ENCODE measurements at places on chromosomes 13 and 19. TPM values are rescaled to one million over a fixed set of nuclear protein-coding genes. Genes with fewer than 3 reads are reported as not detected.

DNA sequence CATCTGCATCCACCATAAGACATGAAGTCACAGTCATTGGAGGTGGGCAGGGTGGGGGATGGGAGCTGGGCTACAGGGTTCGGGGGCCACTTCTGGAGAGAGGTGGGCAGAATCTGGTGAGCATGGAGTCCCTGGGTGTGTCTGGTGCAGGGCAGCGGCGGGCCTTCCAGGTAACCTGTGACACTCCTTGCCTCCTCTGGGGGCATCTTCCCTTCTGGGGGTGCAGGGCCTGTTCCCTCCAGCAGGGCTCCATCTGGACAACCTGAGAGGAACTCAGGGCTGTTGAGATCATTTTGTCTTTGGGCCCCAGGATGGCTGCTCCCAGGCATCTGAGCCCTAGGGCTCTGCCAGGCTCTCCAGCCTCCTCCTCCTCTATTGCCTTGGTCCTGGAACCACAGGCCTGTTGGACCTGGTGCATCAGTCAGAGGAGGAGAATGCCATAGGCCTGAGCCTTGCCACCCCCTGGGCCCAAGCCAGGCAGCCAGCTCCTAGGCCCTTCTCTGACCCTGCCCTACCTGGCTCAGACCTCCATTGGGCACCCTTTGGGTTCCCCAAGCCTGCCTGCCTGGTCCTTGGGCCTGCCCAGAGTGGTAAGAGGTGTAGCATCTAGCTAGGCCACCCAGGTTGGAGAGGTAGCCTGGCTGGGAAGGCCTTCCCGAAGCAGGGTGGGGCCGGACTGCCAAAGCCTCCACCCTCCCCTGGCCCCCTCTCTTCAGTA, 13.4 kb downstream of the LYL1 start:
- no peak for DNase-seq
- H3K4me1 ChIP-seq, result peaks cover 27% of the 10 kb centered on the region
- H3K4me3 ChIP-seq, result no peak overlapping the region
- H3K27ac ChIP-seq, result no peak overlapping the region
- no peaks in the 10 kb centered on the region for H3K36me3 ChIP-seq

DNA sequence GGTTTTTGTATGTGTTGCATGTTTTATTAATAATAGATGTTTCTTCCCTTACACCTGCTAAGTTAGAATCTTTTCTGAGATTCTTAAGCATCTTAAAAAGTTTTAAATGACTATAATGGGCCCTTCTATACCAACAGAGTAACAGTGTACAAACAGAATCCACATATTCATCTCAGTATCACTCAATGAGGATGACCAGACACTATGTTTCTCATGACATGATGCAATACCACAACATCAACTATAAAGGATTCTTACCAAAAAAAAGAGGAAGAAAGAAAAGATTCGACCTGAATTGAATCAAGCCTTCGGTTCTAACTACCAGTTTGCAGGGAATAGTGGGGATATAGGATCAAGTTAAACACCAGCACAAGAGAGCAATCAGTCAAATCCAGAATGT, 56.5 kb downstream of the INTS6 start:
- H3K4me3 ChIP-seq, result no peak overlapping the region
- peaks cover 6% of the 10 kb centered on the region for H3K4me1 ChIP-seq
- DNase-seq, result no peak
- no peaks in the 10 kb centered on the region for H3K27me3 ChIP-seq
- H3K36me3 ChIP-seq, result no peaks in the 10 kb centered on the region

ZNF541 gene
- total RNA-seq, result 0.69 TPM

KCTD12 gene
- total RNA-seq, result 132 TPM

PTGIR gene
- total RNA-seq, result 10.1 TPM

DNA sequence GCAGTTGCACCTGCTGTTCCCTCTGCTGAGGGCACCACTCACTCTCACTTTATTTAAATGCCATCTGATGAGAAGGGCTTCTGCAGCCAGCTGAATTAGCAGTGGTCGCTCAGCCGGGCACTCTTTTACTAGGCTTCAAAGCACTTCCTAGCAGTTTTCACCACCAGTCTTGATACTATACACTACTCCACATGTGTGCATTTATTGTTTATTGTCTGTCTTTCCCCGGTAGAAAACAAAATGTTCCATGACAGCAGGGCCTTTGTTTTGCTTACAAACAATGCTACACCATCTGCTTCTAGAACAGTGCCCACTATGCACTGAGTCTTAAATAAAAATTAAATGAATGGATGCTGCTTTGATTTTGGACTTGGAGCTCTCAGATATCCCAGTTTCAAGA, 404.9 kb downstream of the FGF14 start:
- no peaks in the 10 kb centered on the region for H3K27me3 ChIP-seq
- H3K4me1 ChIP-seq, result no peaks in the 10 kb centered on the region
- H3K36me3 ChIP-seq, result no peaks in the 10 kb centered on the region
- H3K27ac ChIP-seq, result no peak overlapping the region
- H3K4me3 ChIP-seq, result no peak overlapping the region

GRCh38 chr13:99415851-99416331, 85.4 kb upstream of the TM9SF2 start:
- no peak overlapping the region for H3K4me3 ChIP-seq
- H3K27me3 ChIP-seq, result no peaks in the 10 kb centered on the region
- H3K36me3 ChIP-seq, result no peaks in the 10 kb centered on the region
- no peak overlapping the region for H3K27ac ChIP-seq

DNA sequence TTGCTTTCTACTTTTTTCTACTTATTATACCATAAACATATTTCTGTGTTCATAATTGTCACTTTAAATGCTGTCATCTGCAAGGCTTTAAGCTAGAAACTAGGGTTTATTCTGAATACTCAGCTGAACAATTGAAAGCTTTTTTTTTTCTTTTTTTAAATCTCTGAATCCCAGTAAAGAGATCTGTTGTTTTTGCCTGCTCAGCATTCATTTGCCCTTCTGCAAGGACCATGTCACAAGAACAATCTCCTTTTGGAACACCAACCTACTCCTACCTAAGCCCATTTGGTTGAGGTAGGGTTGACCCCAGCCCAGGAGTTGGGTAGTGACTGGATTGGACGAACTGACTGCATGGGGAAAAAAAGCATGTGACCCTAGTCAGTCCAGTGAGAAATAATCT, 92.6 kb downstream of the MZT1 start:
- H3K4me3 ChIP-seq, result no peak overlapping the region
- no peaks in the 10 kb centered on the region for H3K4me1 ChIP-seq
- no peaks in the 10 kb centered on the region for H3K27me3 ChIP-seq
- no peak for DNase-seq

HMG20B gene
- total RNA-seq, result 69.7 TPM

- no peak for DNase-seq
- no peaks in the 10 kb centered on the region for H3K27me3 ChIP-seq
- no peak overlapping the region for H3K4me3 ChIP-seq
- peaks cover 57% of the 10 kb centered on the region for H3K36me3 ChIP-seq
- no peaks in the 10 kb centered on the region for H3K4me1 ChIP-seq
Measured at GRCh38 chr19:5644037-5644436, 21.2 kb downstream of the SAFB start.

DNA sequence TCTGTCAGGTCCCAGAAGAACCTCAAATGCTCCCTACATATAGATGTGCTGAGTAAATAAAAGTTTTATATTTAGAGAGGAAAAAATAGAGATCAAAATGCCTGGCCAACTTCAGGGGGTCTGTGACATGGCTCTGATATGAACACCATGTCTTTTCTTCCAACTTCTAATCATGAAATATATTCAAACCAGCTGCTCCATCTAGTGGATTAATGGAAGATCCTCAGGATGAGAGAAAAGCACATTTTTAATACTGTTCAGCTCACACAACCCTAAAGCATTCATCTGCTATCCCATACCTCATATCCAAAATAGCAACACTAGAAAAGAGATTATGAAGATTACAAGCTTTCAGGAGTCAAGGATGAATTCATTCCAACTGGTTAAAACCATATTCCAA, 56.0 kb upstream of the DOCK9 start:
- no peaks in the 10 kb centered on the region for H3K4me1 ChIP-seq
- H3K27me3 ChIP-seq, result no peaks in the 10 kb centered on the region
- no peaks in the 10 kb centered on the region for H3K36me3 ChIP-seq
- no peak overlapping the region for H3K27ac ChIP-seq
- no peak overlapping the region for H3K4me3 ChIP-seq

GPR32 gene
- not detected for total RNA-seq

DNA sequence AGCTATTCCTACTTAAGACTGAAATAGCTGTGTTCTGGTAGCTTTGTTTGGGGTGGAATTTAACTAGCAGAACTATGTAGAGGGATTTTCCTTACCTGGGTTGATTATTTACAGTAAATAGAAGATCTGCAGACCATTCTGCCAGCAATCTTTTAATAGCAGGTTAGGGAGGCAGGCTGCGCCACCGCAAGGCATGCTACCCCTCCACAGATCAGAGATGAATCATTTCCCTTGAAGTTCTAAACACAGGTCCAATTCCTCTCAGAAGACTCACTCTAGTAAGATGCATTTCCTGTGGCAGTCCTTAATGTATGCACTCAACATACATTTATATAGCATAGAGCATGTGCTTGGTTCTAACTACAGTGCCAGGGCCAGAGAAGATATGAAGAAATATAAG, 109.0 kb downstream of the TNFRSF19 start:
- no peak for DNase-seq
- H3K4me3 ChIP-seq, result peak overlapping the region; percentile 20
- peak overlapping the region; percentile 62 for H3K27ac ChIP-seq

DNA sequence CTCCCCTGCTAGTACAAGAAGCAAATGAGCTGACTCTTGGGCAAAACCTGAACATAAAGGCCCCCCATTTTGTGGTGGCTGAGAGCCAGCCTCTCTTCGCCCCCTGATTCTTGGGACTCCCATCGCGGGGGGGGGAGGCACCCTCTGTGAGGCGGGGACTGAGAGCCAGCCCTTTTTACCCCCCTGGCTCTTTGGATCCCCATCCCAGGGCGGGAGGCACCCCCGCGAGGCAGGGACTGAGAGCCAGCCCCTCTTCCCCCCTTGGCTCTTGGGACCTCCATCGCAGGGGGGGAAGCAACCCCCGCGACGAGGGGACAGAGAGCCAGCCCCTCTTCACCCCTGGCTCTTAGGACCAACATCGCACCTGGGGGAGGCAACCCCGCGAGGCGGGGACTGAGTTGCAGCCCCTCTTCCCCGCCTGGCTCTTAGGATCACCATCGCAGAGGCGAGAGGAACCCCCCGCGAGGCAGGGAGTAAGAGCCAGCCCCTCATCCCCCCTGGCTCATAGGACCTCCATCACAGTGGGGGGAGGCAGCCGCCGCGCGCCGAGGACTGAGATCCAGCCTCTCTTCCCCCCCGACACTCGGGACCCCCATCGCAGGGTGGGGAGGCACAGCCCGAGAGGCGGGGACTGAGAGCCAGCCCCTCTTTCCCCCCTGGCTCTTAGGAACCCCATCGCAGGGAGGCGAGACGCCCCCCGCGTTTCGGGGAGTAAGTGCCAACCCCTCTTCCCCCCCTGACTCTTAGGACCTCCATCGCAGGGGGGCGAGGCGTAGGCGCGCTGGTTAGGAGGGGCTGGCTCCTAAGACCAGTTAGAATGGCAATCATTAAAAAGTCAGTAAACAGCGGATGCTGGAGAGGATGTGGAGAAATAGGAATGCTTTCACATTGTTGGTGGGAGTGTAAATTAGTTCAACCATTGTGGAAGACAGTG, 2428.4 kb upstream of the PCDH20 start:
- no peak overlapping the region for H3K4me3 ChIP-seq
- H3K4me1 ChIP-seq, result no peaks in the 10 kb centered on the region
- no peak for DNase-seq
- H3K27ac ChIP-seq, result no peak overlapping the region
- H3K36me3 ChIP-seq, result no peaks in the 10 kb centered on the region
- no peaks in the 10 kb centered on the region for H3K27me3 ChIP-seq

MEIOSIN gene
- not detected for total RNA-seq

GRCh38 chr13:39776439-39776838, 121.0 kb downstream of the COG6 start:
- no peak overlapping the region for H3K27ac ChIP-seq
- no peaks in the 10 kb centered on the region for H3K36me3 ChIP-seq
- H3K27me3 ChIP-seq, result no peaks in the 10 kb centered on the region
- no peak for DNase-seq
- H3K4me1 ChIP-seq, result no peaks in the 10 kb centered on the region
- H3K4me3 ChIP-seq, result no peak overlapping the region

DNA sequence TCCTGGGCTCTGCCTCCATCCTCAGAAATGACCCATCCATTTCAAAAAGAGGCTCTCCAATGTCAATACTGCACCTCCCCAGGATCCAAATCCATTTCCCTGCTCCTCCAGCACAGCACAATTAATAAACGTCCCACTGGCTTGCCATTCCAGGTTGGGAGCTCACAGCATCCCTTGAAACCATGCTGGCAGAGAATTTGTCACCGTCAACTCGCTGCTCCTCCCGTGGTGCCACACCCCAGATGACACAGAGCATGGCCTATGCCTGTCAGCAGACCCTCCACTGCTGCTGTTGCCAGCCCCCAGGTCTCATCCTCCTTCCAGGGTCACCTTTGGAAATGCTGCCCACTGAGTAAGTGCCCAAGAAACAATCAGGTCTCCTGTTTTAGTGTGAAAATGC, 53.0 kb upstream of the UQCRFS1 start:
- H3K4me1 ChIP-seq, result no peaks in the 10 kb centered on the region
- H3K4me3 ChIP-seq, result no peak overlapping the region
- no peaks in the 10 kb centered on the region for H3K36me3 ChIP-seq
- no peak overlapping the region for H3K27ac ChIP-seq

DNA sequence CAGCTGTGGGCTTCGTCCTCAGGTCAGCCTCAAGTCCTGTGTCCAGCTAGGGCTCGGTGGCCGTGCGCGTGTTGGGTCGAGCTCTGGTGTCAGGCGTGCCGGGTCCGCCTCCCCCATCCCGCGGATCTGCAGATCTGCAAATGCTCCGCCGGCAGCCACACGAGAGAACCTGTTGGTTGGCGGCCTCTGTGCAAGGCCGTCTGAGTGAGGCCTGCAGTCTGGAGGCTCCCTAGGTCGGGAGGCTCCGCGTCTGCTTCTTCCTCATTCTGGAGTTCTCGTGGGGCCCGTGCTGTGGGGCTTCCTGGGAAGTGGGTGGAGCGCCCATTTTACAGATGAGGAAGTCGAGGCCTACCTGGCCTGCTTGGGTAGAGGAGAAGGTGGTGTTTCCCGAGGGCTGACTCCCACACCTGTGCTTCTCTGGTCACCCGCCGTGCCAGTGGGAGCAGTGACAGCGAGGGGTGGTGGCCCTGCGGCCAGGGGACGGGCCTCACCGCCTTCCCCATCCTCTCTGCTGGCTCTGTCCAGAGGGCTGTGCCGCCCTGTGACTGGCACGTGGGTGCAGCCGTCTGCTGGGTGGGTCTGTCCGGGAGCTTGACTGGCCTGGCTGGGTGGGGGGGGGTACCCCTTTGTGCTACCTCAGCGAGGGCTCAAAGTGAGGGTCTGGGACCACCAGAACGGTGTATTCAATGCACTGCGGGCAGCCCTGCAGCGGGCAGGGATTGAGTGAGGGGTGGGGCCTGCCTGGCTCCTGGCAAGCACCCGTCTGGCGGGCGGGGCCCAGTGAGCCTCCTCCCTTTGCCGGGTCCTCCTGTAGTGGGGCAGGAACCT, 3.3 kb downstream of the CSNK1G2 start:
- peak; percentile 81 for DNase-seq
- H3K4me1 ChIP-seq, result no peaks in the 10 kb centered on the region
- no peak overlapping the region for H3K4me3 ChIP-seq
- H3K36me3 ChIP-seq, result no peaks in the 10 kb centered on the region

- no peak overlapping the region for H3K4me3 ChIP-seq
- H3K27me3 ChIP-seq, result no peaks in the 10 kb centered on the region
- no peak overlapping the region for H3K27ac ChIP-seq
- H3K4me1 ChIP-seq, result no peaks in the 10 kb centered on the region
Measured at GRCh38 chr19:36100476-36100875, 10.5 kb upstream of the OVOL3 start.

GRCh38 chr13:98273824-98274742, 97.0 kb upstream of the RNF113B start:
- no peaks in the 10 kb centered on the region for H3K27me3 ChIP-seq
- H3K4me3 ChIP-seq, result no peak overlapping the region
- H3K4me1 ChIP-seq, result peaks cover 13% of the 10 kb centered on the region
- H3K27ac ChIP-seq, result peak overlapping the region; percentile 53
- DNase-seq, result no peak
- H3K36me3 ChIP-seq, result no peaks in the 10 kb centered on the region
